ENCODE measurements at places on chromosomes 16 and 17. TPM values are rescaled to one million over a fixed set of nuclear protein-coding genes. Genes with fewer than 3 reads are reported as not detected.

FBXL16 gene
- 1.2 TPM for polyA plus RNA-seq

GRCh38 chr16:2190659-2191445, 5.6 kb downstream of the CASKIN1 start:
- no peak for DNase-seq

DNA sequence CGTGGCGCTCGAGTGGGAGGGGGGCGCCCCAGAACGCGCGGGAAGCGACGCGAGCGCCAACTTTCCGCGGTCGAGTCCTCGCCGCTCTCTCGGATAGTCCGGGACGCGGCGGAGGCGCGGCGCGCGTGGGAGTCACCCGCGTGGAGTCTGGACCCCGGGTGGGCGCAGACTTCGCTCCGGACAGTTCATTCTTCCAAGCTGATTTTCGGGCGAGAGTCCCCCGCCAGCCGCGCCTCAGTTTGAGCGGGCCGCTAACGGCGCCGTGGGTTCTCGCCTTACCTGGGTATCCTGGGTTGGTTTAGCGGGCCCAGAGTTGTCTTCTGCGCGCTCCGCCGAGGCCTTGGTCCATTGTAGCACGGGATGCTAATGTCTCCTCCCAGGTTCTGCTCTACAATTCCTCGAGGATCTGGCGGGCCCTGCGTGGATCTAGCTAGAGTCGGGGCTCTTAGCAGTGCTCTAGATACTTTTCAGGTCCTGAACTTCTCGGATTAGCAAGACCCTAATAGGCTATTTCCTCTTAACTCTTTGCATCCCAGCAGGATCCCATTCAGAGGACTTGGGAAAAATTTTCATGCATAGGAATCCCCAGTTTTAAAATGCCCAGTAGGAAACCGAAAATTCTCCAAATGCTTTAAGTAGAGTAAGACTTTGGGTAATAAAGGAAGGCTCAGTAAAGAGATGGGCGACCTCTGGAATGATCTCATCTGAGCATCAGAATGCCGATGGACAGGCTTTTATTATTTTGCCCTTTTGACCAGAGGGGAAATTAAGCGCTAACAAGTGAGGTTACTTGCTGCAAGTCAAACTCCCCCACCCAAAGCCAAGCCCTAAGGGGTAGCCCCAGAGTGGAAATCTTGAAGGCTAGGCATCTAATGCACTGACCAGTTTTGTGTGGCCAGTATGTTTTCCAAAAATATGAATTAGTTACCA, 537 bp upstream of the GJC1 start:
- DNase-seq, result peak; percentile 59

GRCh38 chr16:63346000-63346399, 1309.8 kb upstream of the CDH8 start:
- no peak for DNase-seq

- no peak for DNase-seq
Observed at GRCh38 chr17:70716551-70716950, 547.2 kb downstream of the KCNJ2 start.

DNA sequence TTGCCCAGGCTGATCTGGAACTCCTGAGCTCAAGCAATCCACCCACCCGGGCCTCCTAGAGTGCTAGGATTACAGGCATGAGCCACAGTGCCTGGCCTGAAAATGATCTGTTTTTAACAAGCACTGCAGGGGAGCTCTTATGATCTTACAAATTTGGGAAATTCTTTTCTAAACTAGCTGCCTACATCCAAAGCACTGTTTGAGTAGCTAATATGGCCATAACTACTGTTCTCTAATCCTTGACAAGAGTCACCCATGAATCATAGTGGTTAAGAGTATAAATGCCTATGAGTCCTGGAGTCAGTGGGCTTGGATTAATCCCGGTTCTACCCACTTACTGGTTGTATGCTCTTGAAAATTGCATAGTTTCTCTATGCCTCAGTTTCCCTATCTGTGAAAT, 1.4 kb upstream of the CPPED1 start:
- DNase-seq, result no peak

Data from A549 (cell line).